ENCODE measurements at places on chromosomes 16 and 17.

GRCh38 chr16:4315186-4316107 is at the start of gene GLIS2:
Gene GLIS2, plus strand, starts transcription at chr16:4316067. Its CDS starts 16,214 bp downstream, at chr16:4332281.
- no peak for DNase-seq

- DNase-seq, result no peak
Measured at GRCh38 chr16:58098207-58099096, 30.7 kb downstream of the CFAP20 start.

GRCh38 chr16:49094471-49094870 is 187.2 kb downstream of the CBLN1 start:
- no peak for DNase-seq

DNA sequence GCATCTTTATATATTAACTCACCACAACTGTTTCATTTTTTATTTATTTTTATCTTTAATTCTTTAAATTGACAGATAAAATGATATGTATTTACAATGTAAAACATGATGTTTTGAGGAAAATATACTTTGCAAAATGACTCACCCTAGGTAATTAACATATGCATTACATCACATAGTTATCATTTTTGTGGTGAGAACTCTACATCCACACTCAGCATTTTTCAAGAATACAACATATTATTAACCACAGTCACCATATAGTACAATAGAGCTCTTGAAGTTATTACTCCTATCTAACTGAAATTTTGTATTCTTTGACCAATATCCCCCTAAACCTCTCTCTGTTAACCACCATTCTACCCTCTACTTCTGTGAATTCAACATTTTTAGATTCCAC is 194.7 kb upstream of the KIF2B start:
- DNase-seq, result no peak
